ENCODE measurements at places on chromosomes 3 and 15.

GRCh38 chr3:195201295-195201694 is 69.7 kb downstream of the XXYLT1 start:
- DNase-seq = no peak

- no peak for DNase-seq
These were observed 91.1 kb upstream of the KLF13 start for GRCh38 chr15:31235311-31236183.

DNA sequence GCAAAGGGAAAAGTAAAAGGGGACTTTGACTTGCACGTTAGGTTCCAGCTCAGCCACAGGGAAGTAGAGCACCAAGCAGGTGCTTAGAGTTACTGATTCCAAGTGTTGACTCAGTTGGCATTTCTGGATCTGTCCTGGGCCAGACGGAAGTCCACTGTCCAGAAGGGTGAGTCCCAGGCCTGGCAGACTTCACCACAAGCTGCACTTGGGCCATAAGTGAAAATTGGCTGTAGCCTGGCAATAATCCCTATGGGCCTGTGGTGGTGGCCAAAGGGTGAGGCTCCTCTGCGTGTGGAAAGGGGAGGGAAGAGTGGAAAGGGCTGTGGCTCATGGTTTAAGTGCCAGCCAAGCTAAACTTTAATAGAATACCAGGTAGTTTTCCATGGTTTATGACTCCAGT is 121.5 kb downstream of the DTWD1 start:
- DNase-seq = no peak

DNA sequence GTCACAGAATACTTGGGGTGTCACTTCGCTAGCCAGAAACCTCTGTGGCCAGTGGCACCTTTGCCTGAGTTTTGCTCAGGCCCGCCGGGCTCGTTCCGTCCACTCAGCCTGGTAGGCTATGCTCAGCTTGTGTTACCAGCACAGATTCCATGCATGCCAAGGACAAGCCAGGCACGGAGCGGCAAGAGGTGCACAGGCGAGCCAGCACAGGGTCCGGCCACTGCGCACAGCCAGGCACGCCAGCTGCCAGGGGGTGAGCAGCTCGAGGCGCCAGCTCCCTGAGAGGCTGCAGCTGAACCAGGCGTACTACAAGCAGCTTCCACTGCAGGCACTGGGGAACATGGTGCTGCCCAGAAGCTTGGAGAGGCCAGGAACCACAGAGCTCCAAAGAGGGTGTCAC is 14.7 kb downstream of the PCYT1A start:
- DNase-seq = no peak

GRCh38 chr3:42022355-42022754 is 60.5 kb upstream of the ULK4 start:
- no peak for DNase-seq

DNA sequence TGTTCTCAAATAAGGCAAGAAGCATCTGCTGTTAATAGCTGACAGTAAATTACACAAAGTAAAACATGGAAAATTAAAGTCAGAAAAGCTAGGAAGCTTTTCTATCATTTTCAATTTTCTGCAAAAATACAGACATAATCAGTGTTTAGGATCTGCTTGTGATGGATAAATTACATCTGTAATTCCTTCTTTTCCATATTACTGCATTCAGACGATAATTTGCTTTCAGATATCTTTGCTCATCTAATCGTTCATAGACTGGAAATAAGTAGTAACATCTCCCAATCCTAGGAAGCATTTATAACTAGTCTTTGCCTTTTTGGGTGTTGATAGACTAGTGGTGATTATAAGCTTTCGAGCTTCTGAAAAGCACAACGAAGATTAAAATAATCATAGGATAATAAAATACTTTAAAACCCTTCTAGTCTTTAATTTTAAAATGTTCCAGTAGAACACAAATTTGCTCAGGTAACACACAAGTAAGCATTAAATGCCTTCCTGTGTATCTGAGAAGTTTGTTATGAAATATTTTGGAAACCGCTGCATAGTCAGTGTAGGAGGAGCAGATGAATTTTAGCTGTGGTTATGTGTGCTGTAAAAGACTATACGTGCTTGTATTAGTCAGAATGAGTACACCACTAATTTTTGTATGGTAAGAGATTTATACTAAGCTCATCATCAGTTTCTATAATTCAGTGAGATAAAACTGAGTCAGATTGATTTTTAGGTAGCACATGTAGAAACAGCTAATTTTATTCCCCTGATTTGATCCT is 41.0 kb downstream of the MBNL1 start:
- no peak for DNase-seq

GRCh38 chr3:98525494-98525893 is 2.8 kb upstream of the CLDND1 start:
- no peak for DNase-seq

- DNase-seq = no peak
These were observed 61.9 kb downstream of the HMG20A start for GRCh38 chr15:77482570-77482969.

DNA sequence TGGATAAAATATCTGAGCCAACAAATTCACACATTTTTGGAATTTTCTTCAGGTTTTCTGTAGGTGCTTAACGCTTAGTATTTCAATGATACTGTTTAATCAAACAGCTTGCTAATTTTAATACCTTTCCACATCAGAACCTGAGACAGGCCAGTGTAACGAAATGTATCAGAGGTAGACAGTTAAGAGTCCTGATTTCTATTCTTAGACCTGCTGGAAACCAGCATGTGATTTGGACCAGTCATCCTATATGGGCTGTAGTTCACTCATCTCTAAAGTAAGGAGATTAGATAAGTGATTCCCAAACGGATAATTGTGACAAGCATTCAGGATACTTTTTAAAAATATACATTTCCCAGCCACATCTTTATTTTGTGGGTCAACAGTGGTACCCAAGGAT is 18.4 kb downstream of the ARL6IP5 start:
- DNase-seq = no peak

DNA sequence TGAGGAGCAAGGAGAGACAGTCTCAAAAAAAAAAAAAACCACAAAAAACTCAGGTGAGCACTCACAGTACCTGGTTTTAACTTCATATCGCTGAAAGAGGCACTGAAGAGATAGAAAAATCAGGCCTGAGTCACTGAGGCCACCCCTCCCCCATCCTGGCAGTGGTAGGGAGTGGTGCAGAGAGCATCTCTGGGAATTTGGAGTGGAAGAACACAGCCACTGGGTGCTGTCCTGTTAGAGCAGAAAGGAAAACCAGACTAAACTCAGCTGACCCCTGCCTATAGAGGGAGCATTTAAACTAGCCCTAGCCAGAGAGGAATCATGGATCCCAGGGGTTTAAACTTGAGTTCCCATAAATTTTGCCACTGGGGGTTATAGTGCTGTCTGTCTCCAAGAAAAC is 22.2 kb upstream of the DNAJC13 start:
- DNase-seq = no peak

- DNase-seq = no peak
These were observed 764 bp downstream of the UACA start for GRCh38 chr15:70762469-70763119.

- no peak for DNase-seq
These were observed 25.2 kb upstream of the RHCG start for GRCh38 chr15:89521605-89522004.

- DNase-seq = no peak
These were observed 151.5 kb downstream of the LRRK1 start for GRCh38 chr15:101070502-101071273.

DNA sequence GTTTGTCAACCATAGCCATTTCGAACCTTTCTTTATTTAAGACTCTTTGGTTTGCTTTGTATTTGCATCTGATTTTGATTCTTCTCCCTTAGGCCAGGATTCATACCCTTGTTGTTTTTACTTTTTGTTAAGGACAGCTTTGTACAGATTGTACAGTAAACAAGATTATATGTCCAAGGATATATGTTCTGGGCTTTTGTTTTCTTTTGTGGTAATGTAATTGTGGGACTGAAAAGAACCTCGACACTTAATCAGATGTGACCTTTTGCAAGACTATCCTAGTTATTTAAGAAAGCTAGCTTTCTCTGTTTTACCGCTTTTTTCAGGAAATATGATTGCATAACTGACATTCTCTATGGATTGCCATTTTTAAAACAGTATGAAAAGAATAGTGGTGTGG is 67.0 kb upstream of the SAMMSON start:
- DNase-seq = no peak

- DNase-seq = no peak
These were observed 32.1 kb upstream of the NUDT16 start for GRCh38 chr3:131349454-131349853.

DNA sequence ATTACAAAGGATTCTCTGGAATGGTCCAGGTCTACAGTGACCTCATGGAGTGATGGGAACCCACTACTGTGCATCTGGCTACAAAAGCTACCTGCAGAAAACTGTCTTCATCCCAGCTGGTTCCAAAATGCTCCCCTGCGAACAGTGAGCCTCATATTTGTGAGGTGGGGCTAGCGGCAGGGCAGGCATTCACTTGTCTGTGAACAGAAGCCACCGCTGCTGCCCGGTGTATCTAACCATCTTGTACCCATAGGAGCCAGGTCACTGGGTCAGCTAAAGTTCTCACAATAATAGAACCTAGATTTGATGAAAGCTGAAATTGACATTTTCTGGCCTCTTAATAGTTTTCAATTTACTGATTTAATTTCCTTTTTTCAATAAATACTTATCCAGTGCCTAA is 150.7 kb downstream of the KLF13 start:
- no peak for DNase-seq

- no peak for DNase-seq
These were observed 99.6 kb downstream of the TUSC7 start for GRCh38 chr3:116809208-116809607.

- DNase-seq = no peak
These were observed 12.8 kb downstream of the GPR176 start for GRCh38 chr15:39907216-39907615.

GRCh38 chr3:141089339-141090152 is 38.4 kb downstream of the SPSB4 start:
- no peak for DNase-seq

DNA sequence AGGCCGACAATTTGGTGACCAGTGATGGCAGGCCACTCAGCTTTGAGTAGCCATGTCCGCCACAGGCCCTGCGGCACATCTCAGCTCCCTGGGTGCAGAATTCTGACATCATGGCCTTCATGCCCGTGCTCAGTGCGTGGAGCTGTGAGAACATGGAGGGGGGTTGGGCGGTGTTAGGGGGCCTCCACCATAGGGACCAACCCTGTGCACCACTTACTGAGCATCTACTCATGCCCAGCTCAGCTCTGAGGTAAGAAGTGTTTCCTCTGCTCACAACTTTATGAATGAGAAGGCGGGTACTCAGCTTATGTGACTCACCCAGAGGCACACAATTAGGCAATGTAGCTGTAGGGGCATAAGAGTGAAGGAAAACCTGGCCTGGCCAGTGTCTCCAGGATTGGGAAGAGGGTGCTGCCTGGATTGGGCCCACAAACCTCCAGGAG is 10.5 kb downstream of the ACOX2 start:
- no peak for DNase-seq

DNA sequence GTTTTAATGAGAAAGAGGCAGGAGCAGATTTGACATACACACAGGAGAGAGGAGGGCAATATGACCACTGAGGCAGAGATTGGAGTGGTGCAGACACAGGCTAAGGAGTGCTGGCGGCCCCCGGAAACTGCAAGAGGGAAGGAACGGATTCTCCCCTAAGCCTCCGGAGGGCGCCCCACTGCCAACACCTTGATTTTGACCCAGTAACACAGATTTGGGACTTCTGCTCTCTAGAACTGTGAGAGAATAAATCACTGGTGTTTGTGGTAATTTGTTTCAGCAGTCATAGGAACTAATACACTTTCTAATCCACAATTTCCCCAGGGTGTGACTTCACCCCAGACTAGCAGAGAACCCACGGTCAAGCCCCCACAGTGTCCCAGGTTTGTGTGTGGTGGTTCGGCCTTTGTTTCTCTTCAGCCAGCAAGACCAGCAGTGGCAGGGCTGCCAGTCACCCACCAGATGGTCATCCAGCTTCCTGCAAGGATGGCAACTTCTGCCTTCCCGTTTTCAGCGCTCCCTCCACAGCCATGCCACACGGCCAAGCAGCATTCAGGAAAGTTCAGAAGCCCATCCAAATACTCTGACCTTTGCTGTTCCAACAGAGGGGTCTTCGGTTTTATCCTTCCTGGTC is 23.6 kb upstream of the TSPAN3 start:
- DNase-seq = no peak

- no peak for DNase-seq
These were observed 40.8 kb downstream of the NOX5 start for GRCh38 chr15:69055251-69055650.

DNA sequence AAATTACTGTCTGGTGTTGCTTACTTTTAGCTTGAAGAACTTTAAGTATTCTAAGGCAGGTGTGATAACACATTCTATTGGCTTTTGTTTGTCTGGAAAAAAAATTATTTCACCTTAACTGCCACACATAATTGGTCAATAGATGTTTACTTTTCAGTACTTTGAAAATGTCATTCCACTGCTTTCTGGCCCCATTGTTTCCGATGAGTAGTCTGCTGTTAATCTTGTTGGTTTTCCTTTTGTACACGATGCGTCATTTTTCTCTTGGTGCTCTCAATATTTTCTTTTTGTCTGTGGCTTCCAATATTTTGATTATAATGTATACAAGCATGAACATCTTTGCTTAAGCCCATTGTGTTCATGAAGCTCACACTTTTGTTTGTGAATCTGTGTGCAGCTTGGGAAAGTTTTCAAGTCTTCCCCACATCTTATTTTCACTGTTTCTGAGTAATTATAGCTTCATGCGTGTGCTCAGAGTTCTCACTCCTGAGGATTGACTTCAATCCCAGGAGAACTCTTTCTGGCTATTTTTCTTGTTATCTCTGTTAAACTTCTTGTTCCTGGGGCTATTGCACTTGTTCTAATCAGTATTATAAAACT is 664.7 kb downstream of the IGSF11 start:
- DNase-seq = no peak

DNA sequence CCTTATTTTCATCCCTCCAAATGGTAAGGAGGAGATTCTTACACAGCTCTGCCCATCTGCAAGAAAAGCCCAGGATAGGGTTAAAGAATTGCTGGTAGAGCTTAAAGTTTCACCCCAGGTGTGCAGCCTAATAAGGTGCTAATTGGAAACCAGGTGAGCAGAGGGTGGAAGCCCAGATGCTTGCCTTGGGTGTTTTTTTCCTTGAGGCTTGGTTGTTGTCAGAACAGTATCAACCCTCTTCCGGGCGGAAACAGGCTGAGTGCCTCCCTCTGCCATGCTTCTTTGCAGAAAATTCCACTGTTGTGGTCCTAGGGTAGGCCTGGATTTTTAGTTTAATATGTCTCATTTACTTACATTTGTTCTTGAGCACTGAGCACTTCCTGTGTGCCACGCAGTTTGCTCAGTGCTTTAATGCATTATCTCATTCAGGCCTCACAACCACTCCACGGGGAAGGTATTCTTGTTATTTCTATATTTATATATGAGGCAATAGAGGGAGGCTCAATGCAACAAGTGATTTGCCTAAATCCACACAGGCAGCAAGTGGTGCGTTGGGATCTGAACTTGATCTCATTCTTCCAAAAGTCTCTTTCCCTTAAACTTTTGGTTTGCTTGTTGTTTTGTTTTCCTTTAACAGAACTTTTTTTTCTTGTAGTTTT is 115.0 kb upstream of the LRIG1 start:
- no peak for DNase-seq

DNA sequence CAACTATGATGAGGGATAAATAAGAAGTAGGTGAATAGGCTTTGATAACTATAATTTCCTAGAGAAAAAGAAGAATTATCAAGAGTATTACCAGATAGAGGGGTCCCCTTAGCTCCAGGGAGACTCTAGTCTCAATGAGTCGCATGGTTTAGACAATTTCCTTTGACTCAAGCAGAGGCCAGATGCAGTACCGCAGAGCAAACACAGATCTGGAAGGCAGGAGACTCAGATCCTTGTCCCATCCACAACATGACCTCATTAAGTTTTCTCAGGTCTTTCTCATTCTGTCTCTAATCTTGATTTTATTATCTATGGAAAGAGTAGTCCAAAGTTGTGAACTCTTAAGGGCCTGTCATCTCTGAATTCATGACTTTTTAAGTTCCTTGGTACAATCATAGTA is 987.9 kb downstream of the NTRK3 start:
- DNase-seq = no peak

Measured in forelimb muscle (tissue), 1 donor.